ENCODE measurements at places on chromosomes 6 and 20. TPM values are rescaled to one million over a fixed set of nuclear protein-coding genes. Genes with fewer than 3 reads are reported as not detected.

DNA sequence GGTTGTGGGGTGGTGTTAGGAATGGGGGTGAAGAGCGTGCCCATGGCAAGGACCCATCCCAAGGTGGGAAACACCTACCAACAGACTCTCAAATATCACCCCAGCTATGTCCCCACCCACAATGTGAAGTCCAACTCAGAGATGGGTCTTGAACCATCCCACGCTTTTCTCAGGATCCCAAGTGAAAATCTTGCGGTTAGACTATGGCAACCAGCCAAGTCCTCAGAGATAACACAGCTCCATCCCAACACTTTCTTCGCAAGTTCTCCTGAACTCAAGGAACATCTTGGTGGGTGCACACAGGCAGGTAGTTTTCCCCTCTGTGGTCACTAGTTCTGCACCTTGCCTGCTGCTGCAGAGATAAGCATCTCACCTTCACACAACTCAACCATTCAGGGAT, 116.0 kb downstream of the CDC5L start:
- H3K36me3 ChIP-seq = no peaks in the 10 kb centered on the region
- no peaks in the 10 kb centered on the region for H3K4me1 ChIP-seq
- H3K4me3 ChIP-seq = no peak overlapping the region
- DNase-seq = no peak
- H3K27ac ChIP-seq = no peak overlapping the region

The KCNK16 gene
- total RNA-seq = not detected

DNA sequence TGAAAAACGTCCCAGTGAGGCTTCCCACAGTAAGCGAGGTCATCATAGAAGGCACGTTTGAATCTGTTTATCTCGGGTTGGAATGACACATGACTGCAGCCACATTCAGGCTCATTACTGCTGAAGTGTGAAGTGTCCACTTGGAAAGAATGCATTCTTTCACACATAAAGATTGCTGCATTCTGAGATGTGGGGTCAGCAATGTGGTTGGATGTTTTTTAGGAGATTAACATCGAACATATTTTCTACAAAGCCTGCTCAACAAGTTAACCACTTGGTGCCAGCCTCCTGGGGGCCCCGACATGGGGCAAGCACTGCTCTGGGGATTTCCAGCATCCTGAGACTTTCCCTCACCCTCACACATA, 79.9 kb downstream of the BMP6 start:
- H3K27ac ChIP-seq = no peak overlapping the region
- DNase-seq = no peak
- no peaks in the 10 kb centered on the region for H3K36me3 ChIP-seq
- no peak overlapping the region for H3K4me3 ChIP-seq

The REM1 gene
- total RNA-seq = 13.6 TPM

DNA sequence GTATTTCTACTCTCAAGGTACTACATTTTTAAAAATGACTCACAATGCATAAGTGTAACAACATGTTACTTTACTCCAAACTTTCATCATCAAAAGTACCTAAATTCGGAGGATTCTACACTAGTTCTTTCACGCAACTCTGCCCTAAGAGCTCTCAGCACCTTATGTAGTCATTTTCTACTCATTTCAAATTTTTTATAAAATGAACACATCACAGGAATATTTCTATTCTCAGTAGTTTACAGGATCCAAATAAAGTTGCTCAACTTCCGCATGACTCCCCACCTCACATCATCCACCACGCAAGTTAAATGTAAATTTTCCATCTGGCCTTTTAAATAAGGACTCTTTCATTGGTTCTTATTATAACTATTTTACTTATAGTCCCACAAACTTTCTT, 344.9 kb upstream of the MANEA start:
- no peaks in the 10 kb centered on the region for H3K36me3 ChIP-seq
- DNase-seq = no peak
- no peak overlapping the region for H3K4me3 ChIP-seq
- H3K27ac ChIP-seq = no peak overlapping the region
- no peaks in the 10 kb centered on the region for H3K4me1 ChIP-seq
- H3K27me3 ChIP-seq = no peaks in the 10 kb centered on the region

- no peaks in the 10 kb centered on the region for H3K27me3 ChIP-seq
- H3K36me3 ChIP-seq = no peaks in the 10 kb centered on the region
- no peak overlapping the region for H3K4me3 ChIP-seq
- no peaks in the 10 kb centered on the region for H3K4me1 ChIP-seq
These were observed 390.2 kb downstream of the TENT5A start for GRCh38 chr6:81362246-81362645.
